Stimulated activated CD8-positive, alpha-beta memory T cell treated with anti-CD3 and anti-CD28 coated beads, Interleukin-7, amount 100 ng/mL, for 1 hour (primary cell): ENCODE measurements at places on chromosomes 3 and 15.

DNA sequence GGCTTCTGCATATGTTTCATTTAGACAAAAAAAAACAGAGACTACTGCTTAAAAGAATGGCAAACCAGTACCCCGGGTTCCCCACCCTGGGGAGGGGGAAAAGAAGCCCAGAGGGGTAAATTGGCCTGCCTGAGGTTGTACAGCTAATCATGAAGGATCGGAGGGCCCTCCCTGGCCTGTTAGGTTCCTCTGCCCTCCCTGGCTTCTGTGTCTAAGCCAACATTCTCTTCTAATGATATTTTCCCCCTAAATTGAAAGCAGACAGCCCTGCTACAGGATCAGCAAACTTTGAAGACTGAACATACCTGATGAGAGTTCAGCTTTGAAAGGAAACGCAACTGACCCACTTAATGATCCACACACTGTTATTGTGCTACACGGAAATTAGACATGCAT, 2.5 kb downstream of the ARHGAP31 start:
- no peak for DNase-seq

DNA sequence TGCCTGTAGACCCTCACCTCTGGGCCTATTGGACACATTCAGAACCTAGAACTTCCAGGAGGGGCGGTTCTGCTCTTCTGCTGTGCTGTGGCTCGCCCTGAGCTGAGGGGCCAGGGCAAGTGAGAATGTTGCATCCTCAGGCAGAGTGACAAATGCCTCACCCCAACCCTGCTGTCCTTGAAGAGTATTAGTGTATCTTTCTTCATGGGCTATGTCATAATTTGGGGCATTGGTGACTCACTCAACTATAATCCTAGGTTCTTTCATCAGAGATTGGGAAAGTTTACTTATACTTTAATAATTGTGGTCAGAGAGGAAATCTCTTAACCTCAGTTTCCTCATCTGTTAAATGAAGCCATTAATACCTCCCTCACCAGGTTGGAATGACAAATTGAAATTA, 143.8 kb downstream of the SV2B start:
- DNase-seq: no peak

DNA sequence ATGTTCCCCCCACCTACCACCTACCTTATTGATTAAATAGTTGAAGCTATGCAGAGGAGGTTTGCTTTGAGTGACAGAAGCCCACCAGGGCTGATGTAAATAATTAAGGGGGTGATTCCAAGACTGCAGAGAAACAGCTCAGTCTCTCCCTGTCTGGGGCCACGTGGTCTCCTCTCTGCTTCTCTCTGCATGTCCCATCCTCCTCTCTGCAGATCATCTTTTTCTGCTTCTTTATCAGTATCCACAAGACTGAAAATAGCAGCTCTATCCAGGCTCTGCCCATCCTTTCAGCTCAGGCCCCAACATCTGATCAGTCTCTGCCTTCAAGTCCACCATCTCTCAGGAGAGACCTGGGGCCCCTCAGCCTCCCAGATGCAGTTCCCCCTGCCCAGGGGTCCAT, 110.8 kb downstream of the ANP32A start:
- no peak for DNase-seq

- no peak for DNase-seq
These were observed 272.5 kb upstream of the TGFBR2 start for GRCh38 chr3:30333903-30334302.

GRCh38 chr3:38616111-38616510, 33.4 kb downstream of the SCN5A start:
- DNase-seq: no peak

DNA sequence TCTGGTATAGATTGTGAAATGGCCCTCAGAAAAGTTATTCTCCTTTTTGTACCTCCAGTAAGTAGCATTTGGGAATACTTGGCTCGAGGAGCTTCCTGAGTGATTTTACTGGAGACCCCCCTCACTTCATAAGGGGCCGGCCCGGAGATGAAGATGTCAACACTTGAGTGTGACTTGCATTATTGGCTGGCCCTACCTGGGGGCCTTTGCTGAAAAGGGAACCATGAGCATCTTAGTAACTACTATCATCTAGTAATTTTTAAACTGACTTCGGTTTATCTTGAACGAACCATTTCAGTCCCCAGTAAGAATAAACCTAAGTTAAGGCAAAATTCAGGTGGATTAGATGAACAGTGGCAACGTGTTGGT, 1.3 kb downstream of the FAIM start:
- DNase-seq: no peak

DNA sequence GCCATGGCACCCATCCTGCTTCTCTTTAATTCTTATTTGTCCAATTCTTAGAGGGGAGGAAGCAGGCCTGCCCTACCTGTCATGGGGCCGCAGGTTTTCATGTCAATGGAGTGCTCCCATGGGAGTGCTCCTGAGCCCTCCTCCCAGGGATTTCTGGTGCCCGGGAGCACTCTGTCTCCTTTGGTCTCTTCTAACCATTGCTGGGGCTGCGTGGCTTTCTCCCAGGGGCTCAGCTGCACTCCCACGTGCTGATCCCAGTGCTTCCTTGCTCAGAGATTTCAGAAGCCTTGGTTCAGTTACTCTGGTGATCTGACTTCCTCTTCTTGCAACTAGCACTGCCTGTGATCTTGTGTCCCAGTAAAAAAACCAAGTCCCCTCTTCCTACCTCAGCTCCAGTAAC, 68.0 kb upstream of the ARL8B start:
- no peak for DNase-seq

GRCh38 chr3:72585966-72586365, 262.3 kb downstream of the SHQ1 start:
- no peak for DNase-seq

DNA sequence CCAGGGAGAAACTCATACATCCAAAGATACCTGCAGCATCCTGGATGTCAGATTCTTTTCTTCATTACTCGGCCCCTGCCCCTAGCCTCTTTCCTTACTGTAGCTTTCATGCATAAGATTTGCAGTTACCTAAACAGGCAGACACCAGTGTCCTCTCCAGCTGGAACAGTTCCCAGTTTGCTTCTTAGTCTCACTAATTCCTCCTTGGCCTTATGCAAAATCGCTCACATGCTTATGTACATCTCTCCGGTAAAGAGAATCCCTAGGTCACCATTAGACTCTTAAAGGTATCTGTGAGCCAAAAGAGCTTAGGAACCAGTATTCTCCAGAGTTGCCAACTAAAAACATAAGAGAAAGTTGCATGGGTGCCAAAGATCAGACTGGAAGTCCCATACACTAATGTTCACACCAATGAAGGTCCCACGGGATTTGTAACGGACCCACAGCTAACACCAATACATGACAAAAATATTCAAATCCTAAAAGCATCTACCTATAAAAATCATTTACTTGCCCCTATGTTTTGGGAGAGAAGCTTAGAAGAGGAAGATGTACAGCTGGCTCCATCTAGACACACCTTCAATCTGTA, 66.6 kb downstream of the CBLB start:
- DNase-seq: no peak

GRCh38 chr15:61796056-61796455, 264.2 kb downstream of the VPS13C start:
- DNase-seq: no peak

GRCh38 chr3:187669675-187670504, at the start of gene SST:
Gene SST (minus strand): TSS chr3:187670394. CDS start chr3:187670291, 103 bp downstream.
- DNase-seq: no peak

DNA sequence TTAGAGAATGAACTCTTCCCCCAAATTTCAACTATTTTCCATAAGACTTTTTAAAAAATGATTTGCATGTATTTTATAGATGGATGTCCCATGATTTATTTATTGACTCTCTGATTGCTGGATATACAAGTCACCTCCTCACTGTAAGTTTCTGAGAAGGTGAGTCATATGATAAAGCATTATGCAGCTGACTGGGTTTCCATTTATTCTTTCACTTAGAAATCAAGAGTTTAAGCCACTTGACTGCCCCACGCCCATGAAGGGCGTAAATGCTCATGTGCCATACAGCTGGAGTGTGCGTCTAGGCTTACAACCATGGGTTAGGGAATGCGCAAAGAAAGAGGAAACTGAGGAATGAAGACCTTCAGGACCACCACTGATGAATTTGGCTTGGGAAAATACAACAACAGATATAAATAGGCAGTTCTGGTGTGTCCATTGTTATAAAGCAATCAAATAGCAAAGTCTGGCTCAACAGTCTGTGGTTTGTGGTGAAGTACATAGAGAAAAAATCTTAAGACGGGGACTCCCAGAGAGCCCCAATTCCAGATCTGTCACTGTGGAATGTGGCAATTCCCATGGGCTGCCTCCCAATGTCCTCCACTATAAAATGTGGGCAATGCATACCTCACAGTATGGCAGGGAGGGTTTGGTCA, 20.3 kb downstream of the SLCO2A1 start:
- no peak for DNase-seq

DNA sequence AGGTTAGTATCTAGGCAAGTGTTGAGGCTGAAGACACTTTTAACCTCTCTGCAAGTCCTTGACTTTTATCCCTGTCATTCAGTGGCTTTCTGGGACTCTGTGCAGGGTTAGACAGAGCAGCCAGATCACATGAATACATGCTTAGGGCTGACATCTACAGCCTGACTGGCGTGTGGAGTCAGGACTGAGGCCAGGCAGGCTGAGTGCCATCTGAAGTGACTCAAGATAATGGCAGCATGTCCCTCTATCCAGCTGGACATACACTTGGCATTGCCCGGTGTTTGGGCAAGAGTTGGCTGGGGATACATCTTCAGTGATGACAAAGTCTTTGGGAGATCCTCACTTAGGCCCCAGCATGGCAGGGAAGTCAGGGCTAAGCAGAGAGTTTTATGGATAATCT, 22.4 kb downstream of the DUOX2 start:
- DNase-seq: no peak

DNA sequence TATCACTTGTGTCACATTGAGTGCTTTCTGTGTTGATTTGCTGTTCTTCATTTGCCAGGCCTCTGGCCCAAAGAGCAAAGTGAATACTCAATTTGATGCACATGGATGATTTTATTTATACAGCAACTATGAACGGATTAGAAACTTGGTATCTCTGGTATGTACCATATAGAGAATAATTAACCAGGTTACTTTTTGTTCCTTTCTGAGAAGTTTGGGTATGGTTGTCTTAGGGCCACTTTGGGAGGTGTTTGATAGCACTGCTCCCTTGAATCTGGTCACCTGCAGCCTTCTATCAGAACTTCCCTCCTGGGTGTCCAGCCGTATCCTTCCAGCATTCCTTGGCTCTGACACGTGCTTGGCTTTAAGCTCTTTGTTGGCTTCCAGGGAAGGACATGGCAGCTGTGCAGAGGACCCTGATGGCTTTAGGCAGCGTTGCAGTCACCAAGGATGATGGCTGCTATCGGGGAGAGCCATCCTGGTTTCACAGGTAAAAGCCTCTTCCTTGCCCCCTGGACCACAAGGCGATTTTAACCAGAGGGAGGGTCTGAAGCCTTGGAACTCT, 12.7 kb downstream of the TAGLN3 start:
- DNase-seq: no peak

GRCh38 chr15:70801109-70801508, 37.8 kb upstream of the UACA start:
- no peak for DNase-seq

- no peak for DNase-seq
These were observed 9.1 kb downstream of the CDAN1 start for GRCh38 chr15:42727750-42728381.

DNA sequence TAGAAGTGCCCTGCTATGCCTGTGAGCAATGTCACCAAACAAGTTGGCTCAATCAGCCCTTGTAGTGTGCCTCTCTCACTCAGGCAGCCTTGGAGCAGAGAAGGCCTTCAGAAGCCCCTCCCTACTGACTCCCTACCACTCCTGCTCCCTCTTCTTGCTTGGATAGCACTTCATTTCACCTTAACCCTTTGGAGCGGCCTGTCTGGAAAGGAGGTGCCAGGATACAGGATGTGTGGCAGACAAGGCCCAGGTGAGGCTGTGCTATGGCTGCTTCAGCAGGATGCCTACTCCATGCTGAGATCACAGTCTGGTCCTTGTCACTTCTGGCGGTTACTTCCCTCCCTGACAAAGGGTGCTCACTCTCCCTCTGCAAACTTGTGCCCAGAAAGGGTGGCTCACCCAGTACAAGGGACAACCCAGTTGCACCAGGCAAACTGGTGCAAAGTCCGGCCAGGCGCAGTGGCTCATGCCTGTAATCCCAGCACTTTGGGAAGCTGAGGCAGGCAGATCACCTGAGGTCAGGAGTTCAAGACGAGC, 1.1 kb downstream of the MON1A start:
- DNase-seq: no peak

- DNase-seq: no peak
These were observed 1.6 kb downstream of the BBX start for GRCh38 chr3:107524326-107524840.

- DNase-seq: no peak
These were observed 73.0 kb downstream of the NEO1 start for GRCh38 chr15:73125219-73125618.

DNA sequence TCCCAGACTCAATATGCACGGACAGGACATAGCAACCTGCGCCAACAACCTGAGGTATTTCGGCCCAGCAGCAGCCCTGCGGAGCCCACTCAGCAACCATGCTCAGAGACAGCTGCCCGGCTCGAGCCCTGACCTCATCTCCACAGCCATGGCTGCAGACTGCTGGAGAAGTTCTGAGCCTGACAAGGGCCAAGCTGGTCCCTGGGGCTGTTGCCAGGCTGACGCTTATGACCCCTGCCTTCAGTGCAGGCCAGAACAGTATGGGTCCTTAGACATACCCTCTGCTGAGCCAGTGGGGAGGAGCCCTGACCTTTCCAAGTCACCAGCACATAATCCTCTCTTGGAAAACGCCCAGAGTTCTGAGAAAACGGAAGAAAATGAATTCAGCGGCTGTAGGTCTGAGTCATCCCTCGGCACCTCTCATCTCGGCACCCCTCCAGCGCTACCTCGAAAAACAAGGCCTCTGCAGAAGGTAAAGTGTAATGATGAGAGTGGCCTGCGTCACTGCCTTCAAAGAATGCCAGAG, 25.5 kb downstream of the TMEM41A start:
- DNase-seq: no peak

GRCh38 chr15:96625256-96625655, 294.8 kb downstream of the NR2F2 start:
- no peak for DNase-seq

GRCh38 chr15:91897585-91898372, 44.3 kb downstream of the SLCO3A1 start:
- no peak for DNase-seq

DNA sequence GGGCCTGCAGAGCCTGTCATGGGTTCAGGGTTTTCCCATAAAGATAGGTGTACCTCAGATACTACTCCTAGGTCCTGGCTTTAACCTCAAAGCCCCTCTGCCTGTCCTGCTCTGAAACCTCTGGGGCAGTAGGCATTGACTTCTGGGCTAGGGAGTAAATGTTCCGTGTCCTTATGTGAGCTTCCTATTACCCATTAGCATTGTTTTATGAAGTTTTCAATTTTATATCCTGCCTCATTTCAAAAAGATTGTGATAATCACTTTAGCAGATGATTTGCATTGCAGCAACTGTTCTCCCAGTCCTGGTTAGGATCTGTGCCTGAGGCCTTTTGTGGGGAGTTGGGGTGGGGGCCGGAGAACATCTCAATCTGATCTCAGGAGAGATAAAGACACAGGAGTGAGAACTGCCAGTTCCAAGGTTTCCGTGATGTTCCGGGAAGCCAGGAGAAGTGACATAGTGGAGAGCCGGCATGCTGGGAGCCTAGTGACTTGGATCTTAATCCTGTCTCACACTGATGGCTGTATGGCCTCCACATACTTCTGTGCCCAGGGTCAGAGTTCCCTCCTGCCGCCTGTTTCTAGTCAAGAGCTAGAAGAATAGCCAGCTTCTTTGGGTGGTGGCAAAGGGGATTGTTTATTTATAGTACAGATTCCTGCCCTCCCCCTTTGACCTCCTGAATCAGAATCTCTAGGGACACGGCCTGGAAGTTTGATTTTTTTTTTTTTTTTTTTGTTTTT, 10.6 kb downstream of the TPM1 start:
- DNase-seq: no peak

- no peak for DNase-seq
These were observed 542 bp upstream of the MEIS2 start for GRCh38 chr15:37100966-37101215.
